ENCODE measurements at places on chromosomes 16 and 17.
A peak's percentile ranks its signal among the peaks of the same experiment; 100 is the strongest.

DNA sequence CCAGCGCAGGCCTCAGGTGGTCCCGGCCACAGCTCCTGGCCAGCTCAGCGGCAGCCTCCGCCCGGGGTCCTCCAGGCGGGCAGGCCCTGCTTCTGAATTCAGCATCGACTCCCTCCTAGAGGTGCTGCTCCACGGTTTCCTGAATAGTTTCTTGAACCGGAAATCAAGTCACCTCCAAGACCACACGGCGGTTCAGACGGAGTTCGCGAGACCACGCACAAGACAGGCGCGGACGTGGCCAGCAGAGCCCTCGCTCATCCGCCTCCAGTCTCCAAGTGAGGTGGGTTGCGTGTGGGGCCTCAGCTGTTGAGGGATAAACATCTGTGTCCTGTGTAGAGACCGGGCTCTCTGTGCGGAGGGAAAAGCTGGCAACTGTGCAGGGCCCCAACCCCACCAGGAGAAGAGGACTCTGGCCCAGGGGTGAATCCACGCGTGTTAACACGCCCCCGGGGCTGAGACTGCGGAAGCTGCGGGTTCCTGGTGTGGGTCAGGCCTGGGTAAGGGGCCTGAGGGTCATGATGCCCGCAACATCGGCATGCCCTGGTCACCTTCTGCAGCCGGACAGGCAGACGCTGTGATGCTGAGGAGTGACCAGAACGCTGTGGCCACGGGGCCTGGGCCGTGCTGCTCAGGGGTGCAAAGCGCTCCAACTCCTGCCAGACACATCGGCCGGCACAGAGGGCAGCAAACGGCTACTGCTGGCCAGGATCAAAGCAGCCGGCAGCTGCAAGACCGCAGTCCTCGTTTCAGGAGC lies 55.0 kb upstream of the METRNL start:
- DNase-seq = no peak

- no peak for DNase-seq
Measured at GRCh38 chr17:47244697-47245096, 8.9 kb upstream of the ITGB3 start.

- DNase-seq = no peak
Measured at GRCh38 chr17:59751955-59752413, 44.5 kb downstream of the VMP1 start.

- peak; percentile 72 for DNase-seq
Measured at GRCh38 chr17:2238432-2239169, 65.0 kb downstream of the SMG6 start.

GRCh38 chr17:33416131-33416530 lies 123.0 kb upstream of the ASIC2 start:
- no peak for DNase-seq

DNA sequence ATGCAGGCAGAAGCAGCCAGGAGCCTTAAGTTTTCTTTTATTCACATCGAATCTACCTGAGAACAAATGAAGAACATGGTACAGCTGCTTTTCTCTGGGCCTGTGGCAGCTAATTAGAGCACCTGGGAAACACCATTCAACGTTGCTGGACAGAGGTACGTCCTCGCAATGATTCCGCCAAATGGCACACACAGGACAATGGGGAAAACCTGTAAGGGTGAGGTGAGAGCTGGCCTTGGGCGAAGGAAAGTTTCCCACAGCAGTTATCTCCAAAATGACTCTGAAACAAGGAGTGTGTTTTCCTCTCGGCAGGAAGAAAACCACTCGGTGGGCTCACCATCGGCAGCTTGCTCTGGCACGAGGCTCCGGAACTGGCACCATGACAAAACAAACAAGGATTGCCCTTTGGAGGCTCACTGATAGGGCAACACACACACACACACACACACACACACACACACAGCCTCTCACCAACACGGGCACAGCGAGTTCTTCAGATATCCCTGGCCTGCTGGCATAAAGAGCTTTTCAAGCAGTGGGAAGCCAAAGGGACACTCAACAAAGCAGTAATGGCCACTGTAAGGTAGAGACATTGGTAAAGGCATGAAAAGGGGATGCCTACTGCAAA lies 73.7 kb downstream of the ZFHX3 start:
- DNase-seq = no peak

GRCh38 chr17:81083125-81083765 lies 48.3 kb downstream of the BAIAP2 start:
- no peak for DNase-seq

- no peak for DNase-seq
Measured at GRCh38 chr17:40541060-40541872, 24.0 kb downstream of the CCR7 start.

DNA sequence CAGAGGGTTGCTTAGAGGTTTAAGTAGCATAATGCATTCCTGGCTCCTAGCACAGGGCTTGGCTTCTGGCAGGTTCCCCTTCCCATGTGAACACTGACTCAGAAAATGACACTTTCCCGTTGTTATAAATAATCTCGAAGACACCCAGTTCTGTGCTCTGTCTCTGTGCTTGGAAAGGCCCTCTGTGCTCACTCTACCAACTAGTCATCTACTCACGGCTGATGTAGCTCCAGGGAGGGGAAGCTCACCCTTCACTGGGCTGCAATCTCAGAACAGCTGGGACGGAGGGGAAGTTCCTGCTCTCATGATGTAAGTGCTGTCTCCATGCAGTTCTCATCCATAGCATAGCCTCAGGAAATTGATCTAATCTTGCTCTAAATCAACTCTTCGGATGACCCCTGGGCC lies 230.5 kb upstream of the ASIC2 start:
- no peak for DNase-seq

DNA sequence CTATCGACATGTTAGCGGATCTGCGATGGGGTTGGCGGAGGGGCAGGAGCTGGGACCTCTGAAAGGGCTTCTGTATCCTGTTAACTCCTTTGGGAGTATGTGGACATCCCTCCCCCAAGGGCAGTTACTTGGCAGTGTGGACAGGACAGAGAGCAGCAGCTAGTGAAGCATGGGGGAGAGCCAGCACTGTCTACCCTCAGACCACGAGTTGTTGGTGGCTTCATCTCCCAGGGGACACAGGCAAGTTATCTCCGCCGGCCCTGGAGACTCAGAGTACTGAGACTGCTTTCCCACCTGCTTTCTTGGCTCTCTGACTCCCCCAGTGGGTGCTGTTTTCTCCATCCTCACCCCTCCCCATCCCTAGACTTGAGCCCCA lies 5.3 kb upstream of the GFAP start:
- DNase-seq = no peak

DNA sequence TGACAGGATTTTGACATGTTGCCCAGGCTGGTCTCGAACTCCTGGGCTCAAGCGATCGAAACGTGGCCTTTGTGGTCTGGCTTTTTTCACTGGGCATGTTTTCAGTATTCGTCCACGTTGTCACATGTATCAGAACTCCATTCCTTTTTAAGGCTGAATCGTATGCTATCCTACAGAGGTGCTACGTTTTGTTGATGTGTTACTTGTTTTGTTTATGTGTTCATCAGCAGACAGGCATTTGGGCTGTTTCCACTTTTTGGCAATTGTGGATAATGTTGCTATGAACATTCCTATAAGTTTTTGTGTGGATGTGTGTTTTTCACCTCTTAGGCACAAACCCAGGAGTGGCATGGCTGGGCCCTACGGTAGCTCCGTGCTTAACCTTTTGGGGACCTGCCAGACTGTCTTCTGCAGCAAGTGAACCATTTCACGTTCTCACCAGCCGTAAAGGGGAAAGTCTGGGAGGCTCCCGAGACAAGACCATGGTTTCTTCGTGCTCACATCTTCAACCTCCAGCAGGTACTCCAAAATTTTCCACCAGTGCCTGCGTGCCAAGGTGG lies 26.9 kb downstream of the ADCY9 start:
- no peak for DNase-seq

- peak; percentile 50 for DNase-seq
Measured at GRCh38 chr16:76335180-76335974, 58.2 kb downstream of the CNTNAP4 start.

DNA sequence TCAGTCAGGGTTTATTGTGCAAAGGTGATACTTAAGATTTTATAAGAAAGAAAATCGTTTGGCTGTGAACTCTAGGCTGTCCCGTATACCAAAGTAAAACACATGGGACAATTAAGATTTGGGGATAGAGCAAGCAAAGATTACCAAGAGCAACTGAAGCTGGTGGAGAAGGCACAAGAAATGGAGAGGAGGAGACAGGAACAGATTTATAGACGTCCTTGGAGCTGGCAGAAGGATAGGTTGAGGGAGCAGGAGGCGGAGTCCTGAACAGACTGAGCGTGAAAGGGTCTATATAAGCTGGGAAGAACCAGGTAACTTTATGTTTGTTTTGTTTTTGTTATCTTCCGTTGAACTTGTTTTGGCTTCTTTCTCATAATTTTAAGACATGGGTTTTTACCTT lies 3.8 kb downstream of the TNRC6C start:
- no peak for DNase-seq

GRCh38 chr16:2857451-2858244 lies at the start of gene PRSS22:
PRSS22 (minus strand) TSS chr16:2858170; CDS start chr16:2858104, 66 bp downstream.
- DNase-seq = no peak

DNA sequence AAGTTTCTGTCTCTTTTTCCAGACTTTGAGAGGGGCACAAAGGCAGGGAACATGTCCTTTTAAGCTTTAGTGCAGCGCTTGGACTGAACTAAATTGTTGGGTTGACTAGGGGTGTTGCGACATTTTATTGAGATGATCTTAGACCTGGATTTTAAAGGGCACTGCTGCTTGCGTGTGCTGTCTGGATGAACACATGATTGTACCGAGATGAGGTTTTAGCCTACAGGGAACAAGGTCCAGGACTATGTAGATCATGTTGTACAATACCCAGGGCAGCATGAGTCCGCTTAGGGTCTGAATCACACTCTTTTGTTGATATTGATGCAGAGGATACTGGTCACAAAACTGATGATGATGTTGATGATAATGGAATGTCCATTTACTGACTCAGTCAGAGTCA lies 5.2 kb upstream of the RGS9 start:
- DNase-seq = no peak

DNA sequence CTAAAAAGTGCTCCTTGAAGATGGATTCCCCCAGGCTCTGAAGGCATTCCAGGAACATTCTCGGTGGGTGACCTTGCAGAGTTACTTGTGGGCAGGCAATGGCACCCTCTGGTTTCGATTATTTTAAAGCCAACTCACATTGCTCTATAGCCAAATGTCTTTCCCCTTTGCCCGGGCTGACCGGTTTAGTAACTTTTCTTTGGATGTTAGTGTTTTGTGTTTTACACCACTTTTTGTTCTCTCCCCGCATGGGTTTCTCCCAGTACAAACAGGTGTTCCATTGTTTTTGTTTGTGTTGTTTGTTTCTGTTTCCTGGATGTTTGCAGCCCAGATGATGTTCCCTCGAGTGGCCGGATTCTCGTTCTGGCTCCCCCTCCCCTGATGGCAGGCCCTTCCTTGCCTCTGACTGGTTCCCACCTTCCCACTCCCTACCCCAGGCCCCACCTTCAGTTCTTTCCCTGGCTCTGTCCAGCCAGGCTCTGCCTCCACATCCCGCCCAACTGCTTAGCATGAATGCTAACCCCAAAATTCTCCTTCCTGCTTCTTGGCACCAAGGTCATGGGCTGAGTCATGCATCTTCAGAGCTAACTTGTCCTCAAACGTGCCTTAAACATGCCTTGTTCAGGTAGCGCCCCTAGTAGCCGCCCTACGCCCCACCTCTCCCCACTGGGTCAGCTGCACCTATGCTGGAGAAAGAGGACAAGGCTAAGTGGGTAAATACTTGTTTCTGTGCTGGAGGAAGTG lies 40.6 kb downstream of the ELAC2 start:
- no peak for DNase-seq

DNA sequence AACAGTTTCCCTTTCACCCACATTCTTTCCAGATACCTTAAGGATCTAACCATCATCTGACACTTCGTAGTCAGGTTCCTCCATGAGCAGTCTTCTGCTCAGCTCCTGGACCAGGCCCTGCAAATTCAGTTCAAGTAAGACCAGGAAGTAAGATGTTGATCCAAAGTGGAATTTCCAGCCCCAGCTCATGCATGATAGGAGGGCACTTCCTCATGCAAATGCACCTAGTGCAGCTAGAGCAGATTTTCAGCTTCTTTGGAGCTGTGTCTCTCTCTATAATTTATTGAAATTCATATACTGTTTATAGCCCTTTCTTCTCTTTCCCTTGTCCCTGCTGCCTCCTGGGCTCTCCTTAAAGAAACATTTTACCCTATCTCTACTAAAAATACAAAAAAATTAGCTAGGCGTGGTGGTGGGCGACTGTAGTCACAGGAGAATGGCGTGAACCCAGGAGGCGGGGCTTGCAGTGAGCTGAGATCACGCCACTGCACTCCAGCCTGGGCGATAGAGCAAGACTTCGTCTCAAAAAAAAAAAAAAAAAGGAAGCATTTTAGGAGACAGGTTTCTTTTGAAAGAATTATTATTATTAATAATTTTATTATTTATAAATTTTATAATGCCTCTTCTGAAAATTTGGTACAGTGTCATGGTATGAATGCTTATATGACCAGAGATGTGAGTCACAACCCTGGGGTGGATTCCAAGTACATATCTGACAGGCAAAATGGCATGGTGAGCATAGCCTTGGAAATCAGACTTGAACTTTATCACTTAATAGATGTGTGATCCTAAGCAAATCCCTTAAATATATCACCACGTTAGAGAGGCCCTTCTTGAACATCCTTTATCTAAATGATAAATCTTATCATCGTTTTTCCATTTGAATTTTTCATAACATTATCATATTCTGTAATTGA lies 94.3 kb downstream of the SSH2 start:
- no peak for DNase-seq

GRCh38 chr17:33202021-33202420 lies 91.1 kb downstream of the ASIC2 start:
- no peak for DNase-seq

DNA sequence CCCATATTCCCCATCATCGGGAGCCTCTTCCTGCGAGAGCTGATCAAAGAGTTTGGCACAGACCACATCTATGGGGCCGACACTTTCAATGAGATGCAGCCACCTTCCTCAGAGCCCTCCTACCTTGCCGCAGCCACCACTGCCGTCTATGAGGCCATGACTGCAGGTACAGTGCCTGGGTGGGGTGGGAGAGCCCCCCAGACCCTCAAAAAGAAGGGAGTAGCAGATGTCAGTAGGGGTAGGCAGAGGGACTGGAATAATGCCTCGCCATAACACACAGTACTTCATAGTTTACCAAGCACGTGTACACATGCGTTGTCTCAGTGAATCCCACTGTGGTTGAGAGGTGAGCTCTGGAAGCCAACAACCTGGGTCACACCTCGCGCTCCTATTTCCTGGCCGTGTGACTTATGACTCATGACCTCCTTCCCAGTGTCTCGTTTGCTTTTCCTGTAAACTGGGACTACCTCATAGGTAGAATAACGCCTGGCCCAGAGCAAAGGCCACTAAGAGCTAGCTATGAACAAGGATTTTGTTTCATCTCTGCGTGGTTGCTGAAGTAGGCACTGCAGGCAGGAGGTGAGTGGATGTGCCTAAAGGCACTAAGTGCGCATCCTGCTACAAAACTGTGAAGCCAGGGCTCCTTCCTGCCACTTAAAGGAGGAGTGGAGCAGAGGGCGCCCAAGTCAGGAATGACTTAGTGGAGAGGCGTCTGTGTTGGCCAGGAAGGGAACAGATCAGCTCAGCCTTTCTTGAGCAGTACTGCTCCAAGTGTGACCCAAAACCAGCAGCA lies 5.2 kb downstream of the NAGLU start:
- DNase-seq = no peak

- no peak for DNase-seq
Measured at GRCh38 chr17:48295362-48296288, 134.4 kb downstream of the SKAP1 start.

GRCh38 chr17:3655766-3656165 lies 12.6 kb downstream of the TAX1BP3 start:
- no peak for DNase-seq

GRCh38 chr17:70420861-70421445 lies 251.6 kb downstream of the KCNJ2 start:
- no peak for DNase-seq

Measured in pons (tissue), 1 donor.